ENCODE measurements at places on chromosomes 7 and 10. TPM values are rescaled to one million over a fixed set of nuclear protein-coding genes. Genes with fewer than 3 reads are reported as not detected.

Gene CADPS2
- total RNA-seq: 16.6 TPM

Gene PIK3CG
- total RNA-seq: 2.5 TPM

Gene AKR1C8
- not detected for total RNA-seq

DNA sequence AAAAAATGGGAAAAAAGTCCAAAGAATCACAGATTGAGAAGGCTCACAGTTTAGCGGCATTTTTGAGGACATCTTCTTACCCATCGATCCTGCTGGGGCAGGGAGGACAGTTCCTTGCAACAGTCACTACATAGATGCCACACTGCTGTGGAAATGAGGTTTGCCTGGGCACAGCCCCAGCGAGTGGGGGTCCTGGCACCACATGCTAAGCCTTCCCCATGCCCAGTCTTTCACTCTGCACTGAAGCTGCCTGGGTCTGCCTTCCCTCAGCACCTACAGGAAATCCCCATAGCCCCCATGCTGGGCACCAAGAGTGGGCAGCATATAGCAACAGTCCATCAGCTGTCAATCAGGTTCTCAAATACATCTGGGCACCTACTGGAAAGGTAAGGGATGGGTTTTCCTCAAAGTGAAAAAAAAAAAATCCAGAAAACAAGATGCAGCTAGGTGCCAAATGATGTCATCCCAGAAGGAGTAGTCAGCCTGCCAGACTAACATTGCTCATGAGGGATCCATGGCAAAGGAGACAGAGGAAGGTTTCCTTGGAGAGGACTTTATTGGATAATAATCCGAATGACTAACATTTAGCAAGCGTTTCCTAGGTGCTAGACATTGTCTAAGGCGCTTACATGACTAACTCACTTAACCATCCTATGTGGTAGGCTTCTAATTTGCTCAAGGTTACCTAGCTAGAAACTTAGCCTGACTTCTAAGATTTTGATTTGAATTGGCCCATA, 125.7 kb upstream of the CXCL12 start:
- DNase-seq: no peak

GRCh38 chr10:120483006-120483405, 26.0 kb downstream of the PLPP4 start:
- DNase-seq: no peak

DNA sequence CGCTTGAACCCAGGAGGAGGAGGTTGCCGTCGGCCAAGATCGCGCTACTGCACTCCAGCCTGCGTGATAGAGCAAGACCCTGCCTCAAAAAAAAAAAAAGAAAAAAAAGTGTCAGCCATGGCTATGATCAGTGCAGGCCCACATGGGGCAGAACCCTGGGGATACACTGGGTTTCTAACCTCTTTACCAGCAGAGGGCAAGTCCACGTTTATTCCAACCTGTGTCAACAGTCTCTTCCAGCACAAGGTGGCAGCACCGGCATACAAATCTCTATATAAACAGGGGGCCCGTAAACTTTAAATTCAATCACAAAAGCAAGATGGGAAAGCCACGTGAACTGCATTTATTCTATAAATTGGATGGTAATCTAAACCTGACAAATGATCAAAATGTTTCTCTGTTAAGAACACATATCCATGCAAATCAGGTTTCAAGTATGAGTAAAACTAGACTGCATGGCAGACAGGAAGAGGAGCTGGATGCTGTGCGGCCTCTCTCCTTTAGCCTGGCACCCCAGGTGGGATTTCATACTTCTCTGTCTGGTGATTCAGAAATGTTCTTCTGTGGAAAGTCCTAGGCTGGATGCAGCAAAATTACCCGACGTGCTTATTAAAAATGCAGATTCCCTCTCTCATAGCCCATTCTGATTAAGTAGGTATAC, 60.0 kb upstream of the STEAP1B start:
- DNase-seq: peak; percentile 60

DNA sequence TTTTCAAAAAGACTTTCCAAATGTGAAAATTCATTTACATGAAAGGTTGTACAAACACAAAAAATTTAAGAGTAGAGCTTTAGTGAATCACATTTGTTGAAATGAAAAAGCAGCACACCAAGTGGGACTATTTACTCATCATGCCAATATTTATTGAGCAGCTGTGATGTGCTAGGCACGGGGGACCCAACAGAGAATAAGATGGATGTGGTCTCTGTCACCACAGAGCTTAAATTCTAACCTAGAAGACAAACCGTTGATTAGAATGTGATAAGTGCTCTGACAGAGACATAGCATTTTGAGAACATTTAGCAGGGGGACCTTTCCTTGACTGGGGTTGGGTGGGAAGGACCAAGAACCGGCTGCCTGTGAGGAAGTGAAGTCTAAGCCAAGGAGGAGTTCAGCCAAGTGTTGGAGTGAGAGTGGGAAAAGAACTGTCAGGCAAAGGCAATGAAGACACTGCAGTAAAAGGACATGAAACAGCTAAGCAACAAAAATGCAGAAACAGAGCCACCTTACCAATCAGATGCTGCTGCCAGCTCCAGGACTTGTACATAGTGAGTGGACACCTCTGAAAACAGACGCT, 19.1 kb downstream of the ADAM12 start:
- DNase-seq: peak; percentile 33
